Bronchus fibroblast of lung (primary cell): ENCODE measurements at places on chromosomes 1 and 21. TPM values are rescaled to one million over a fixed set of nuclear protein-coding genes. Genes with fewer than 3 reads are reported as not detected.

Gene APH1A
- total RNA-seq, result 109 and 111 TPM in 2 replicates

Gene CRNN
- total RNA-seq, result not detected in 2 replicates

Gene EPS8L3
- not detected in 2 replicates for total RNA-seq

Gene LRRC7
- under 0.01 and 0.17 TPM in 2 replicates for total RNA-seq

Gene MCM3AP
- total RNA-seq, result 60.0 and 60.2 TPM in 2 replicates

Gene RGSL1
- total RNA-seq, result not detected in 2 replicates

Gene NFIA
- 4.5 and 6.9 TPM in 2 replicates for total RNA-seq

Gene LMX1A
- not detected in 2 replicates for total RNA-seq

Gene LCE1E
- not detected in 2 replicates for total RNA-seq

Gene KIF17
- 1.0 and 1.8 TPM in 2 replicates for total RNA-seq

Gene RIPK4
- total RNA-seq, result under 0.01 TPM in 1 of 2 replicates, not detected in the other

Gene SLC5A3
- 2.4 and 3.5 TPM in 2 replicates for total RNA-seq

Gene RPE65
- not detected in 2 replicates for total RNA-seq

Gene SOX13
- 5.6 and 7.1 TPM in 2 replicates for total RNA-seq

Gene MIXL1
- not detected in 2 replicates for total RNA-seq

Gene S100A12
- total RNA-seq, result not detected in 2 replicates

Gene MAP3K7CL
- total RNA-seq, result 8.0 and 10.8 TPM in 2 replicates

Gene BATF3
- 1.8 and 2.5 TPM in 2 replicates for total RNA-seq

Gene COP1
- total RNA-seq, result 29.3 and 29.6 TPM in 2 replicates

Gene RGS13
- total RNA-seq, result not detected in 2 replicates

Gene HSPB7
- total RNA-seq, result 0.84 and 0.89 TPM in 2 replicates

Gene SPRR2A
- total RNA-seq, result not detected in 2 replicates

Gene C1orf105
- not detected in 2 replicates for total RNA-seq

Gene DPYD
- total RNA-seq, result 13.2 and 15.6 TPM in 2 replicates

Gene C8B
- total RNA-seq, result not detected in 2 replicates

Gene G0S2
- total RNA-seq, result 63.6 and 66.9 TPM in 2 replicates

Gene PCP4
- not detected in 2 replicates for total RNA-seq

Gene PRRX1
- 57.8 and 78.7 TPM in 2 replicates for total RNA-seq

Gene RSPH1
- total RNA-seq, result not detected in 2 replicates

Gene BRINP3
- under 0.01 TPM in 1 of 2 replicates, not detected in the other for total RNA-seq

Gene PUSL1
- 32.4 and 42.2 TPM in 2 replicates for total RNA-seq

Gene LENEP
- not detected in 2 replicates for total RNA-seq

Gene PADI1
- not detected in 2 replicates for total RNA-seq

Gene ZNF648
- under 0.01 TPM in 1 of 2 replicates, not detected in the other for total RNA-seq

Gene OTUD3
- 1.3 and 1.6 TPM in 2 replicates for total RNA-seq

Gene HLX
- 8.9 and 10.6 TPM in 2 replicates for total RNA-seq

Gene LDLRAD1
- not detected in 2 replicates for total RNA-seq

Gene FAAH
- 1.0 TPM in 2 replicates for total RNA-seq

Gene GCSAML
- not detected in 2 replicates for total RNA-seq

Gene FABP3
- 209 and 250 TPM in 2 replicates for total RNA-seq

Gene EFNA1
- 0.50 and 0.89 TPM in 2 replicates for total RNA-seq

Gene RC3H1
- 7.4 and 7.9 TPM in 2 replicates for total RNA-seq

Gene LCA5L
- total RNA-seq, result 0.17 and 0.59 TPM in 2 replicates

Gene AMY1C
- total RNA-seq, result not detected in 2 replicates

Gene AGTRAP
- total RNA-seq, result 83.9 and 85.9 TPM in 2 replicates

Gene FCRL1
- total RNA-seq, result not detected in 2 replicates

Gene EFNA3
- 0.67 and 1.2 TPM in 2 replicates for total RNA-seq

Gene TSPEAR
- total RNA-seq, result not detected in 2 replicates

Gene WDTC1
- total RNA-seq, result 19.0 and 20.8 TPM in 2 replicates

Gene XKR8
- total RNA-seq, result 7.0 and 9.8 TPM in 2 replicates

Gene PADI3
- not detected in 2 replicates for total RNA-seq

Gene CSF1
- 20.5 and 22.4 TPM in 2 replicates for total RNA-seq
